ENCODE measurements at places on chromosomes 7 and 10.

- no peak for DNase-seq
Measured at GRCh38 chr10:103539751-103540150, 46.2 kb downstream of the NEURL1 start.

- no peak for DNase-seq
Measured at GRCh38 chr7:44224080-44224973, 23.5 kb downstream of the YKT6 start.

DNA sequence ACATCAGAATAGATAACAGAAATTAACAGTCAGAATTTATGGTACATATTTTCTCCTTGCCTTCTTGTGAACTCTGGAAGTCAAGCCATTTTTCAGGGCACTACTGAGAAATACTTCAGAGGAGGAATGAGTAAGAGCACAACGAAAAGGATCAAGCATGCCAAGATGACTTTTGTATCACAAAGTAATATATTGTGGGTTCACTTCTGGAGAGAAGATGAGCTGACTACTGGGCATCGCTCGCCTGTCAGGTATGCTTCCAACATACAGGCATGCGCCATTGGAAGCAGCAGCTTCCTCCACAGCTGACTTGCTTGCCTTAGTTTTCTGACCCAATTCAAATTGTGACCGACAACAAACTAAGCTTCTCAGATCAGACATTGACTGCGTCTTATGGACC, 137.3 kb downstream of the VTI1A start:
- DNase-seq: no peak

DNA sequence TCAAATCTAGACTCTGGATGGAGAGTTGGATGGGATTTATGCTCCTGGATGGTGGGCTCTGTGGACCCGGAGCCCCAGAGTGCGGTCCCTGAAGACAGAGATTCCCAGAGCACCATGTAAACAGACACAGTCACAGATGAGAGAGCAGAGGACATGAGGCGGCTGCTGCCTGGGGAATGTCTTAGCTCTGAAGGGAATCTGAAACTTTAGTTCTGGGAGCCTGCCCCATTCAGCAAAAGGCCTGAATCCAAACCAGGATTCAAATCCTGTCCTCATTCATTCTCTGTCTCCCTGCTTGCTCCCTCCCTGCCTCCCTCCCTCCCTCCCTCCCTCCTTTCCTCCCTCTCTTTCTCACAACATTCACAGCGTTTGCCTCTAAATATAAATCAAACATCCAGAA, 49.5 kb upstream of the CALD1 start:
- no peak for DNase-seq

DNA sequence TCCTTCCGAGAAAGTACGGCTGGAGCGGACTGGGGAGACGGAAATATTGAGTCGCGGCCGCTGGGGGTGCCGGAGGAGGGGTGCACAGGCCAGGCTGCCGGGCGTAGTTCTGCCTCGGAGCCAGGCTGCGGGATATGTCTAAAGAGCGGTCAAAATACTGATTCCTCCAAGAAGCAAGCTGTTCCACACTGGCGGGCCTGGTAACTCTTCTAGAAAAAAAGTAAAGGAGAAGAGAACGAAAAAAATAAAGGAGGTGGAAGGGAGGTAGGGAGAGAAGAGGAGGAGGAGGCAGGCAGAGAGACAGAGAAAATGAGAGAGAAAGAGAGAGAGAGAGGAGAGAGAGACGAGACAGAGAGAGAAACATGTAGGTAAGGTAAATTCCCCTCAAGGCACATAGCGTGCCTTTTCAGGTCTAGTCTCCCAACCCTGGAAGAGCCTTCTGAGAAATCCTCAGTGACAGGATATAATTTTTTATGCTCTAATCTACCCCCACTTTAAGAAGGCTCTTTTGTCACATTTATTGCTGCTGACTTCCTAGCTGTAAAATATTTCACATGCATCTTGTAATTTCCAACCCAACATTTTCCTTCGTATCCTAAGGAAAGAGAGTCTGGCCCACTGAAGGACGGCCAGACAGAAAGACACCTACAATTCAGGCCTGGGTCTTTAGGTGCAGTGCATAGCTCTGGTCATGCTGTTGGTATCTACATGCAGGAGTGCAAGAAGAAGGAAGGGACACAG, 5.7 kb downstream of the DLX5 start:
- DNase-seq: no peak

GRCh38 chr7:54397836-54398612, 144.2 kb upstream of the VSTM2A start:
- no peak for DNase-seq

GRCh38 chr10:107747851-107748250, 583.3 kb upstream of the SORCS1 start:
- no peak for DNase-seq

- DNase-seq: no peak
Measured at GRCh38 chr7:21425290-21425689, 2.6 kb upstream of the SP4 start.

- DNase-seq: no peak
Measured at GRCh38 chr7:139587535-139587934, 64.0 kb downstream of the CLEC2L start.

DNA sequence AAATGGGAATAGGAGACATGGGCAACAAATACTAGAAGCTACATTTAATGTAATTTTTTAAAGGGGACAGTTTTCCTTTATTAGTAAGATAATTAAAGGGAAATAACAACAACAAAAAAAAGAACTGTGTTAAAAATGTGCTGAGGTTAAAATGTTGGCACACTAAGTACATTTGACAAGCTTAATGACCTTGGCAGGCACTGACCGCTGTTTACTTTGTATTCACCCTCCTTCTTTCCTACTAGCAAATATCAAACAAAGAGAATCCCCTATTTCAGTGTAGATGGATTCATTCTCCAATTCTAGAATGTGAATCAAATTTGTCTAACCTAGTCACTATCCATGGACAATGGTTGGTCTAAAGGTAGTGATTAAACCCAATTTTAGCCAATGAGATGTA, 77.5 kb upstream of the TOMM7 start:
- DNase-seq: no peak

DNA sequence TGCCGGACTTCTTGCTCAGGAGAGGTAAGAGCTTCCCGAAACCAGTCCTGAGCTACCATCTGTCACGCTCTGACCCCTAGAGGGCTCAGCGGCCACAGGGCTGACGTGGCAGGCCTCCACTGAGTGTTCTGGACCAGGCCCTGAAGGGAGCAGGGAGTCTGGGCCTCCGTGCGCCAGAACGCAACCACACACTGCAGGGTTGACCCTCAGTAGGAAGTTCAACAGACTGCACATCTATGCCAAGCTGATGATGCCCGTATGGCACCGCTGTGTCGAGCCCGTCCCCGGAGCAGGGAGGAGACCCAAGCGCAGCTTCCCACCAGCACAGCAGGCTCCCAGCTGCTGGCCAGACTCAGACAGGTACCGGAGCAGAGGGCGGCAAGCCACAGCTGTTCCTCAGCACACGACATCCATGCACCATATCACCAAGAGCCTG, 39.2 kb downstream of the CAMK2B start:
- no peak for DNase-seq

GRCh38 chr7:149171892-149172533, 23.3 kb upstream of the ZNF282 start:
- no peak for DNase-seq

DNA sequence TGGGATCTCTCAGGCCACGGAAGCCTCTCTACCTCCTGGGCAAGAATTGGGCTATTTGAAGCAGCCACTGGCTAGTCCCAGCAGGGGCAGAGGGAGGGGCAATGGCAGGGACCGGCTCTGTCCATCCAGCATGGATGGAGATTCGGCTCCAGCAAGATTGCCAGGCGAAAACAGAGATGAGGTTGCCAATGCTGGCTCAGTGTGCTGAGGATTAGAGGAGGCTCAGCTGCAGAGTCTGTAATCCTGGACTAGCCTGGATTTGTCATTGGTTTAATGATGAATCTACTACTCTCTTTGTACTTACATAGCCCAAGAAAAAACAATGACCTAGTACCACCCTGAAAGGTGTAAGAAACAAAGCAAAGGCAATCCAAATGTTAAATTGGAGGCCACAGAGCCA, 112.2 kb upstream of the PDCD4 start:
- no peak for DNase-seq

All from nucleus accumbens (tissue), 56 donors.